HuH-7 (cell line): ENCODE measurements at places on chromosomes 2 and 18.

DNA sequence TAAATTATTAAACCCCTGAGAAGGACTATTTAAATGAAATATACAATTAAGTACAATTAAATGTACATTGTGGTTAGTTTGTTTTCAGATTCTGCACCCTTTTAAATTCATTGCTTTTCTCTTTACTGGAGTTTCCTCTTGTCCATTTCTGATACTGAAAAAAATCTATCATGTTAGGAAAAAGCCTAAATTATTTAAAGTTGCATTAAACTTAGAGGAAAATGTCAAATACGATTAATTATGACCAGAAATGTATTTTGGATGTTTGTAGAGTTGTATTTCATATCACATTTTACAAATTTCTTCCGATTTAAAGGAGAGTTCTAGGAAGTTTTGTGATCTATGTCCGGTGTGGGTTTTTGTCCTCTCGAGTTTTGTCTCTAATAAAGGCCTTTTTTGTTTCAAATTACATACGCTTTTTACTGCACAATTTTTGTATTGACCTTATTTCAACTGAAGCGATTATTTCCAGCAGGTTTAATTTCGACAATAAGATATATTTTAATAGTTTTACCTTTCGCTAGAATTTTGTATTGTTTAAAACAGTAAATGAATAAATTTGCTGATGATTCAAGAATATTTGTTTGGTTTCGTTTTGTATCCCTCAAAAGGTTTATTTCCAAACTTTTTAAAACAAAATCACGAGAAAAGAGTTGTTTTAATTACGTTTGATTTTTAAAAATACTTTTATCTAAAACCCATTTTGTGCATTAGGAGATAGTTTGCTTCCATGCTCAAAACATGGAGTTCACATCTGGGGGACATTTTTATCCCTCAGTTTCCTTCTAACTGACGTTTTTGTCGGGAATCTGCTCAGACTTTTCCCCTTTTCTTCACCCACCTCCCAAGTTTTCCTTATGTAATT lies 3.3 kb upstream of the SATB2 start:
- no peak for DNase-seq

DNA sequence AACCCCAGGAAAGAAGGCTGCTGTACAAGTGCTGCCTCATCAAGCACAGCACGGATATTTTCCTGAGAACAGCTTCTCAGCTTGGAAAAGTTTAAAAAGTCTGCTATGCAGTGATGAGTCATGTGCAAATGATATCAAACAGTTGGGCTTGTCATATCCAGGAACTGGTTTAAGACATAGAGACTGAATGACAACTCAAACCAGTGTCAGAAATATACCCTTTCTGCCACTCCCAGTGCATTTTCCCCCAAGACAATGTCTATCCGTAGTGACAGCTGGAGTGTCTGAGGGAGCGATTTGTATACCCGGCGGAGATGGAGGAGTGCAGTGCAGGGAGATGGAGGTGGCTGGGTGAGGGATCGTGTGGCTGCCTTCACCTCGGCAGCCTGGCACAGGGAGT lies 28.2 kb downstream of the SOX11 start:
- DNase-seq: no peak

DNA sequence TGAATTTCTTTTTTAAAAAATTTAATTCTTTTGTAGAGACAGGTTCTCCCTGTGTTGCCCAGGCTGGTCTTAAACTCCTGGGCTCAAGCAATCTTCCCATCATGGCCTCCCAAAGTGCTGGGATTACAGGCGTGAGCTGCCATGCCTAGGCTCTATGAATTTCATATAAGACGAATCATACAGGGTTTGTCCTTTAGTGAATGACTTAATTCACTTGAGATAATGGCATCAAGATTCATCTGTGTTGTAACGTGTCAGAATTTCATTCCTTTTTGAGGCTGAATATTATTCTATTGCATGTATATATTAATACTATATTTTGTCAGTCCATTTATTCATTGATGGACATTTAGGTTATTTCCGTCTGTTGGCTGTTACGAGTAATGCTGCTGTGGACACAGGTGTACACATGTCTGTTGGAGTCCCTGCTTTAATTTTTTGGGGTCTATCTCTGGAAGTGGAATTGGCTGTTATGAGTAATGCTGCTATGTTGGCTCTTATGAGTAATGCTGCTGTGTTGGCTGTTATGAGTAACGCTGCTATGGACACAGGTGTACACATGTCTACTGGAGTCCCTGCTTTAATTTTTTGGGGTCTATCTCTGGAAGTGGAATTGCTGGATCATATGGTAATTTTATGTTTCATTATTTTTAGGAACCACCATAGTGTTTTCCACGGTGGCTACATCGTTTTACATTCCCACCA lies 210.6 kb downstream of the CAMKMT start:
- no peak for DNase-seq

DNA sequence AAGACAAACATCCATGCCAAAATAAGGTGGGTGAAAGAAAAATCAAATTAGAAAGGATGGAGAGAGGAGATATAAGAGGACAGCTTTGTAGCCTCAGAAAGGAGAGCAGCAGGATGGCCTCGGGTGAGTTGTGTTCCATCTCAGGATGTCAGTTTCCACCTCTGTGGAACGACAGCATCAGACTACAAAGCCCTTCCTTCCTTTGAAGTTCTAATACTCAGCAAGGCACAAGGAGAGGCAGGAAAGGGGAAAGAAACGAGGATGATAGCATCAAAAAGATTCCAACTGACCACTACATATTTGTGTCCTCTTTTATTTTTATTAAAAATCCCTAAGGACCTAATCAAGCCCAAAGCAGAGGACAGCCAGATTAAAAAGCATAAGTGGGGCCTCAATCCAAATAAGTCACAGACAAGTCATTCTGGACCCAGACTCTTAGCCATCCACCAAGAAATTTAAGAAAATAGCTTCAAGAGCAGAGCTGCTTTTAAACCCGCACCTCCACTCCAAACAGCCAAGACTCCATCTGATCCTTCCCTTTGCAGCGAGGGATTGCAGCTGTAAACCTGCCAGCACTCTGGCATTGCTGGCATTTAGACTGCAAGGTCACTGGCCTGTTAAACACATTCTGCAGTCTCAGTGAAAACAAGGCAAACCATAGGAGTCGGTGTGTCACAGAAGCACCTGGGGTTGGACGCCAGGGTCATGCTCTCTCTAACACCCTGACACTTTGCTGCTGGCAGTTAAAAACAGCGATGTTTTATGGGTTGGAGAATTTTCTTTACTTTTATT lies 314.5 kb upstream of the CHAC2 start:
- DNase-seq: no peak

DNA sequence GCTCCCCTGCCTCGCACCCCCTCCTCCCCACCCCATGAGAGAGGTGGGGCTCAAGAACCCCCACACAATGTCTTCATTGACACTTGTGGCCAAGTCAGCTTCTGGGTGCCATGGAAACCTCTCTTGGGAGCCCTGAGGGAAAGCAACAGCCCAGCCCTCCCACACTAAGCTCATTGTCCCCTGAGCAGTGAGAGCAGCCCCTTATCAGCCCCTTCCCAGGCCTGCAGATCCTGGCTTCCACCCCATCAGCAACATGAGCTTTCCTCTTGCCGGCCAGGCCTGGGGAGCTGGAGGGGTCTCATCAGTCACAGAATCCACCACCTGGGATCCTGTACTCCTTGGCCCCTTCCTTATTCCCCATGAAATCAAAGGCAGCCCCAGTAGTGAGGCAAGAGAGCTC lies 107.8 kb upstream of the ST3GAL5 start:
- no peak for DNase-seq

- DNase-seq: no peak
These were observed 15.6 kb upstream of the INO80C start for GRCh38 chr18:35513181-35513936.

GRCh38 chr2:152062125-152063091 lies 36.4 kb downstream of the CACNB4 start:
- no peak for DNase-seq
